ENCODE measurements at places on chromosomes 1 and 21.
A peak's percentile ranks its signal among the peaks of the same experiment; 100 is the strongest.

- DNase-seq: no peak
These were observed 22.4 kb upstream of the ZBTB18 start for GRCh38 chr1:244028701-244029100.

- no peak for DNase-seq
These were observed 33.2 kb upstream of the PRSS38 start for GRCh38 chr1:227782226-227782625.

DNA sequence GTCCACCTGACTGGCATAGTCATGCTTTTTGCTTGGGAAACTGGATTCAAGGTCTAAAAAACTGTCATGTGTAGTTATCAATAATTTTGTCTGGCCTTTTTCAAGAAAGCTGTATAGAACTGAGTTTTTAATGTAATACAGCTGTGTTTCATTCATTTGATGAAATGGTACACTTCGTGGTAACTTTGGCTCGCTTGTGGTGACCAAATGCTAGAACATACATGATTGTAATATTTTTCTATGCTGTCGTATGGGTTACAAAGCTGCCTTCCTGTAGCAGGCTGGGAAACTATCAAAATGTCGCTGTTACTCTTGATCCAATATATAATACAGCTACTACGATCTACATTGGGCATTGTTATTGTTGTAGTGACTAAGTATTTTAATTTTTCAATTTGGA, 2.1 kb downstream of the LRRC42 start:
- no peak for DNase-seq

DNA sequence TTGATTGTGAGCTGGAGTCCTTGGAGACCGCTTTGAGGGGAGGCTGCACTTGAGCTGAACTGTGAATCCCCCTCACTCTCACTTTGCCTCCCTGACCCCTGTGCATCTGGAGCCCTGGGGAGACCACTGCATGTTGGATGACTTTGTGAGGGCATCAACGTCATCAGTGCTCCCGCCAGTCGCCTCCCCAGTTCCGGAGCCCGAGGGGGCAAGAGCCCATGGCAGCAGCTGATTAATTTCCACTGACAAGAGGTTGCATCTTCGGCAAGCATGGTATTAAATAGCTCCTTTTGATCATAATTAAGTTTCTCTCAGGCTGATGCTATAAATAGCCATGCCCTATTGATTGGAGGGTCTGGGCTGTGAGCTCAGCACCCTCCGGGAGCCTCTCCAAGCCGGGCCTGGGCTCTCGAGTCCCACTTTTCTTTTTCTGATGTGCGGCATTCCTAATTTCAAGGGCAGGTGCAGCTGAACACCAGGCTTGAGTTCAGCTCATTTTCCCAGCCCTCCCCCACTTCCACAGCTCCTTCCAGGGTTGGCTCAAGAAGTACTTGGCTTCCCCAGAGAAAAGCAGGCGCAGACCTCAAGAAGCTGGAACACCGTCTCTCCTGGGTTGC, 33.2 kb downstream of the KCND3 start:
- peak; percentile 4 for DNase-seq

- DNase-seq: no peak
These were observed 122.2 kb downstream of the NFIA start for GRCh38 chr1:61204528-61204927.
